Astrocyte of the cerebellum (primary cell): ENCODE measurements at places on chromosomes 5 and 9.

DNA sequence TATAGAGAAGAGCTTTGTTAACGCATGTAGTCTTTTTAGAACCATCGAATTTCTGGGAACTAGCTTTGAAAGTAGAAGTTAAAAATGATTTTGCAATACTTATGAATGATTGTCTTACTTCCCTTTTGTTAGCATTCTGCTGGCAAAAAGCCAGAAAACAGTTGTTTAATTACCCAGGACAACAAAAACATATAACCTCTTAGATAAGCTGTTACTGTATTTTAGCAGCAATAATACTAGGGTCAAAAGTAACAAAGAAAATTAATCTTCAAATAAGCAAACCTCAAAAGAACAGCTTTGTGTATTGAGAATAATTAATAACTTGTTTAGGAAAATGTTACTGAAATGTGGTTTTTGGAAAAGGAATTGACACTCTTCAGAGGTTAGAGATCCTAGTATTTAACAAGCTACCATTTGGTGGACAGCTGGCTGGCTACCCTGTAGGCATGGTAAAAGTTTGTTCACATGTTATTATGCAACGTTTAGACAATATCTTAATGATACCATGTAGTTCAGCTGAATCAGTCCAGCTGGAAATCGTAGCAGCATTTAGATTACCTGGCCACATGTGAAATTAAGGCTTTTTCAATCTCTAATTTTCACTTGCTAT is 3.8 kb downstream of the FGF10 start:
- DNase-seq, result no peak

- DNase-seq, result no peak
Measured at GRCh38 chr9:109455391-109455790, 42.7 kb downstream of the PTPN3 start.

DNA sequence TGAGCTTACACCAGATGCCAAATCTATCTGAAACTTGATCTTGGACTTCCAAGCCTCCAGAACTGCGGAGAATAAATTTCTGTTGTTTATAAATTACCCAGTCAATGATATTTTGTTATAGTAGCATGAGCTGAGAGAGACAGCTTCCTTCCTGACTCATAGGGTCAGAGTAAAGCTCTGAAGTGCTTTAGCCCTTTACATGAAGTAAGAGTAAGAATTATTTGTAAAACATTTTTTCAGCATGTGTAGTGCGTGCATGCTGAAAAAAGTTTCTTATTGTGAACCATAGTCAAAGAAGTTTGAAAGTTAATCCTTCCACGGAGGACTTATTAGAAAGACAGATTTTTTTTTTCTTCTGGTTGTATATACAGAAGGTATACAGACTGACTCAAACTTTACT is 172.4 kb downstream of the DMRT2 start:
- DNase-seq, result no peak

DNA sequence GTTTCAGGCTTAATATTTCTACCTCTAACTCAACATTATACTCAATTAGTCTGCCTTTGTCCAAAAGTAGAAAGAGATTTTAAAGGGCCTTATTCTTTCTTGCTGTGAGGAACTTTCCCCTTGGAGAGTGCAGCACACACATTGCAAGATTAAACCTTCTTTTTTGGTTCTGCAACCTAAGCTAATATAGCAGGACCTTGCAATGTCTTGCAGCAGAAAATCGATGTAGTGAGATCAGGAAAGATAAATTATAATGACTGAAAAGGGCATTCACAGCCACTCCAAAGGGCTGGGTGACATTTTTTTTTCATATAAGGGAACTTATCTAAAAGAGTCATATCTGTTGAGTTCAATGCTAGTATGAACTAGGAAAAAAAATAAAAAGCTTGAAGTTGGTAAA is 422.7 kb upstream of the ADAMTS16 start:
- no peak for DNase-seq

DNA sequence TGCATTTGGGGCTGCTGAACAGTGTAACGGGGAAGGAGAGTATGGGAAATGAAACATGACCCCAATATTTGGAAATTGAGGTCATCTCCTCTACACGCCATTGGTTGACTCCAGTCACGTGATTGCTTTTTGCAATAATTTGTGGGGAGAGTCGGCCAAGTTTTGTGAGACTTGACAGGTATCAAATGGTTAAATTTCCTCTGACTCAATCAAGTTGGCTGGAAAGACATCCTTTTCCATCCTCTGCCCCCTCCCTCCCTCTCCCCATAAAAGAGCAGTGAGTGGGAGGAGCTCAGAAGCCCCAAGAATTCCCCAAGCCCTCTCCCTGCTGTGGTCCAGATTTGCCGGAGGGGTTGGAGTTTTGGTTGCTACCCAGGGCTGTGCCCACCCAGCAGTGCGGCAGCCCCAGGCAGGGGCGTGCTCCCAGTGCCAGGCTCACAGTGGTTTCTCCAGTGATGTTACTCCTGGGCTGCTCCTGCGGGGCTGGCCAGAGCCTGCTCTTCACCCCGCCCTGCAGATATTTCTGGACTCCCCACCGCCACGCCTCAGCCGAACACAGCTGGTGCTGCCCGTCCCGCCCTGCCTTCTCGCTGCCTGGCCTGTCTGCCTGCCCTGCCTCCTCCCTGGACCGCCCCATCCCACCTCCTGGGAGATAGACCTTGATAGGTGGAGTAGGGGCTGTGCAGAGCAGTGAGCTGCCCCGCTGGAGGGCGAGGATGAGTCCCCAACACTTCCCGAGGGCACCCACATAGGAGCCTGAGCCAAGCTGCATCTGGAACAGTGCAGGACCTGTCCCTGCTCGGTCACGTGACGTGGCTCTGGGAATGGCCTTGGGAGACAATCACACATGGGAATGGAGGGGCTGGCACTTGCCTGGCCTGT is 3.4 kb downstream of the COL5A1 start:
- peak; percentile 99 for DNase-seq

DNA sequence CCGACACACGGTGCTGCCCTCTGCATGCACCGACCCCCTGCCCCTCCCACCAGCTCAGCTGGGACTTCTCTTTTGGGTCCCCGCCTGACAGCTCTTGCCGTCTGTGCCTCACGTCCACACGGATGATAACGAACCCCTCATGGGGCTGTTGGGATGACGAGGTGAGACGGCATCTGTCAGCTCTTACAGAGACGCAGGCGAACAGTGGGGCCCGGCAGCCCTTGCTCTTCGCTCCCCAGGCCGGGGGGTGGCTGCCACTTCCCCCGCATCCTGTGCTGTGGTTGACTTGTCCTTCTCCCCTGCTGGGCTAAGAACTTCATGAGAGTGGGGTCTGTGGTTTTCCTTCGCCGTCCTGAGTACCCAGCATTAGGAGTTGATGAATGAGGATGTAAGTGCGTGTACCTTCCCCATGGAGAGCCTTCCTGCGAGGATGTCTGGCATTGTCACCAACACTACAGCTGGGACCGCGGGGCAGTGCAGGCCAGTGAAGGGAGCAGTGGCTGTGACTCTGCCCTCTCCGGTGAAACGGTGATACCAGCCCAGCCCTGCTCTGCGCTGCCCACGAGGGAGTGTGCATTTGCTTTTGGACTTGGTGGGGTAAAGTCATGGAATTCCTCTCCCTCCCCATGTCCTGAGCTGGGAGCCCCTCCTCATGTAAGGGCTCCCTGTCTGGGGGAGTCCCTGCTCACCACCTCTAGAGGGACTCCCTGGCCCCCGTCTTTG is 23.2 kb downstream of the HK3 start:
- no peak for DNase-seq

- DNase-seq, result peak; percentile 46
Measured at GRCh38 chr5:77356740-77357139, 135.4 kb downstream of the WDR41 start.

- DNase-seq, result peak; percentile 88
Measured at GRCh38 chr9:18255158-18255629, 218.8 kb upstream of the ADAMTSL1 start.

GRCh38 chr9:98727428-98727827 is 18.7 kb upstream of the GABBR2 start:
- no peak for DNase-seq

DNA sequence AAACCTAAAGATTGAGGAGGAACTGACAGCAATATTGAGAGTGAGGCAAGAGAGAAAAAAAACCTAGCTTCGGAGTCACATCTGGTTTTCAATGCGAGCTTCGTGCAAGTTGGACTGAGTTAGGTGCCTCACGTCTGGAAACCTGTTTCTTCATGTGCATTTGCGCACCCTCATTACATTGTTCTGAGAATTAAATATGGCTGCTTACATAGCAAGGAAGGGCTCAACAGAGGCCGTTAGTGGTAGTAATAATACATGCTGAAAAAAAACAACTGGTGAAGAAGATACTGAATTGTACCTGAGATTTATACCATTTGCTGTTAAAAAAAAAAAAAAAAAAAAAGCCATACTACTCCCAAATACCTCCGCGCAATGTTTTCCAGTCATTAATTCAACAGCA is 18.6 kb downstream of the DNAJA1 start:
- DNase-seq, result no peak

DNA sequence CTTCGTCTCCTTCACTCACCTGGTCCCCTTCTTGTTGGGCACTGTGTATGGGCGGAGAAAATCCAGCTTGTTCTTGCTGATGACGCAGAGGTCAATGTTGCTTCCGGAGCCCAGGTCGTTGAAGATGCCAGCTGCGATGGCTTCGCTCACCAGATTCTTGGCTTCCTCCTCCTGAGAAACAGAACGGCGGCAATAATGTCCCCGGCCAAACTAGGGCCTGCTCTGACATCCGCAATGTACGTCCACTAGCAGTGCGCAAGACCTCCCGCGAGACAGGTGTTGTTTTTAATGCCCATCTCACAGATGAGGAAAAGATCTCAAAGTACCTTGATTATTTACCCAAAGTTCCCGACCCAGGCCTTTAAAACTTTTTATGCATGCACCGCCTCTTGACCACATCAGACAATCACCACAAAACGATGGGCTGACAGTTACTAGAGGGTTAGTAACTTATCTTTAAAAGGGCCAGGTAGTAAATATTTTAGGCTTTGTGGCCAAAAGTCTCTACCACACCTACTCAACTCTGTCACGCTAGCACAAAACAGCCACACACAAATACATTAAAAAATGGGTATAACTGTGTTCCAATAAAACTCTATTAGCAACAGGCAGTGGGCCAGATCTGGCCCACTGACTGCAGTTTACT is 58.4 kb downstream of the PSMB7 start:
- no peak for DNase-seq

DNA sequence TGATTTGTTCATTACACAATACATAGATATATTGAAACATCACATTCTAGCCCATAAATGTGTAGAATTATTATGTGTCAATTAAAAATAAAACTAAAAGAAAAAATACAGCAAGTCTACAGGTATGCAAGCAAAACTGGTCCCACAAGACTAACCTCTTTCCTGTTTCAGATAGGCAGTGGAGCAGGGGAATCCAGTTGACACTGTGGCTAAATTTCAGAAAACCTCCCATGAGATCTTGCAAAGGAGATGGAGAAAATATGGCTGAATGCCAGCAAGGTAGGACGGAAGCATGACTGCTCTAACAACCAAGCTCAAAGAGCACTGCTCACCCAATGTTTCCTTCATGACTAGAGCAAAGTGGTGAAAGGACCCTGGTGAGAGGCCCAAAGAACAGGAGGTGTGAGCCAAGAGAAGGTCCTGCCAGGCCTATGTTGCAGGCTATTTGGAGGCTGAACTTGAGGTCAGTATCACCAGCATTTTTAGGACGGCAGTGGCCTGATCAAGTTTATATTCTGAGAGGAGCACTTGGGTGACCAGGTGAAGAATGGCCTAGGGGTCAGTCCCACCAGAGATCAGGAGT is 1.1 kb upstream of the SH3TC2 start:
- no peak for DNase-seq

DNA sequence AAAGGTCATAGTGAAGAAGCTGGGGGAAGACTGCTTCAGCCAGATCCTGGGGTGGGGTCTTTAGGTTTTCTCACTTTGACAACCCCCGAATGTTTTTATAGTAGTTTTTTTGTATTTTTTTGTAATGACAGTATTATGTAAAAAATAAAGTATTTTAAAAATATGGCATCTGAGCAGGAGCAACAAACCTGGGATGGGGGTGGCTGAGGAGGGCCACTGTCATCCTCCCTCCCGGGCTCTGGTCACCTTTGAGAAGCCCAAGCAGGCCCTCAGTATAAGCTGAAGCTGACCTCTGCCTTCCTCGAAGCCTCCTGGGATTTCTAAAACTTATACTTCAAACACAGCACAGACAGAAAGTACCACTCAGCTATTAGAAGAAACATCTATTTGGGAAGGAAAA is 8.7 kb downstream of the DNAJB5 start:
- DNase-seq, result no peak

- no peak for DNase-seq
Measured at GRCh38 chr9:16211946-16212345, 658.5 kb downstream of the BNC2 start.

DNA sequence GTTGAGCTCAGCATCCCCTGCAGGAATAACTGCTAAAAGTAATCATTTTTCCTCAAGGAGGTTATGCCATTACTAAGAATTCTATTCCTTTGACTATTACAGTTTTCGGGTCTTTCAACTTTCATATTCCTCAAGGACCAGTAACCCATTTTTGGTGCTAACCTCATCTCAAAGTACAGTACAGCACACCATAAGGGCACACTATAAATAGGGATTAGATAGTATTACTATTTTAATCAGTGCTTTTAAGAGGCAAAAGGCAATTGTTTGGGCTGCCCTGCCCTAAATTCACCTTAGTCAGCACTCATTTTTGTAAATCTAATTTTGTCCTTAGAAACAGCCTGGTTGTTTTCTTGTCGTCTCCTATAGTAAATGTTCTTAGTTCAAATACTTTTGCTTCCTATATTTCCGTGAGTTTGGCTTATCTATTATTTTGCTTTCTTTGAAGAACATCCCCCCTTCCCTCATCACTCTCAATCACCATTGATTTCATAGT is 13.6 kb upstream of the GARNL3 start:
- no peak for DNase-seq

- no peak for DNase-seq
Measured at GRCh38 chr5:110896901-110897300, 158.1 kb downstream of the SLC25A46 start.

DNA sequence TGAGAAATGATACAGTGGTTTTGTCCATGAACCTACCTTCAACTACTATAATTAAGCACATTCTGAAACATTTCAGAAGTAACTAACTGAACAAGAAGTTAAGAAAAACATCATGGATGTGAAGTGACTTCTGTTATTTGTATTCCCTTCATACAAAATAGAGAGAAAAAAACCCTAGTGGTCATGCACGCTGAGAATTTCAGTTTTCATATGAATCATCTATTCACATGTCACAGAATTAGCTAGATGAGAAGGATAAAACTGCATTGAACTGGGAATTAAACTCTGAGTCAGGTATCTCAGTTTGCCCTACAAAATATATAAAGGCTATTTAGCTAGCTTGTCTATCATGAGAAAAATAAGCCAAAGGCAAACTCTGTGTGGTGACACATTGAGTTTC is 451.8 kb upstream of the FTMT start:
- no peak for DNase-seq

GRCh38 chr9:129694243-129694646 is 28.8 kb downstream of the PRRX2 start:
- no peak for DNase-seq

- no peak for DNase-seq
Measured at GRCh38 chr9:96158909-96159575, 142.9 kb downstream of the HSD17B3 start.

DNA sequence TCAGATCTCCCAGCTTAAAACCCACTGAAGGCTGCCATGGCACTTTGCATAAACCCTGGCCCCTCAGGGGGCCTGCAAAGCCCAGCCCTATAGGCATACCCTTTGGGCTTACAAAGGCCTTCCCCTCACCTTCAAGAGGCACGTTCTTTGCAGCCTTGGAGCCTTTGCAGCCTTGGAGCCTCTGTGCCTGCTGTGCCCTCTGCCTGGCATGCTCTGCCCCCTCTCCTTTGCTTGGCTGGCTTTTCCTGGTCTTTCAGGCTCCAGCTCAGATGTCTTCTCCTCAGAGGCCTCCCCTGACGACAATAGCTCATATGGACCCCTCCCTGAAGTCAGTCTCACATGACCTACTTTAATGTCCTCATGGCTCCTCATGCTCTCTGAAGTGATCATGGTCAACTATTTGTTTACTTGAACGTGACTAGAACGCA is 60.3 kb downstream of the CXXC5 start:
- no peak for DNase-seq
